ENCODE measurements at places on chromosomes 1 and 21.

DNA sequence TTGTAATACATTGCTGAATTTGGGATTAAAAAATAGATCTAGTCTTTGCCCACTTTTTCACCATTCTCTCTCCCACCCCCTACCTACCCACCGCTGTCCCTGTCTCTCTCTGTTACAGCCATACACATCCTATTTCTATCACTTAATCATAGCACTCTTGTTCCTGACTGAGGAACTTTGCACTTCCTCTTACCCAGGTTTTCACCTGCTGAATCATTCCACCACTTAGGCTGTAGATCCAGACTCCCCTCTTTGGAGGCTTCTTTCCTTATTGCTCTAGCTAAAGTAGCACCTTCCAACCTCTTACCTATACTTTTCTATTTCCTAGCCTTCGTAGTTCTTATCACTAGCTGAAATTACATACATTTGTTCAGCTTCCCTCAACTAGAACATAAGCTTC, 59.6 kb downstream of the ATP6V1G3 start:
- no peak for DNase-seq

- no peak for DNase-seq
These were observed 25.2 kb upstream of the CDCA8 start for GRCh38 chr1:37667023-37667671.

GRCh38 chr1:226874579-226875425, 4.4 kb downstream of the PSEN2 start:
- no peak for DNase-seq

DNA sequence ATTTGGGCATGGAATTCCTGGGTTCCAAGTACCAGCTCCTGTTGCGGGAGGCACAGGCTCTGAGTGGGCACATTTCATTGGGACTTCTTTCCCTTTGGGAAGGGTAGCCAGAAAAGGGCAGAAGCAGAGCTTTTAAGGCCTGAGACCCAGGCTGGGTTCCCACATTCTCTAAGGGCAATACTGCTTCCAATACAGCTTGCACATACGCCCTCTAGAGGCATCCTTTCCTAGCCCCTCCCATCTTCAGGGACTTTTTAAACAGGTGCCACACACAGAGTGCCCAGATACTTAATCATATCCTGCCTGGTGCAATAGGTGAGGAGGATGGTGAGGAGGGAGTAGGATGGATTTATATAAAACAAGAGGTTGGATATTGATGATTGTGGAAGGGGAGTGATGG, 5.7 kb downstream of the GPR88 start:
- DNase-seq, result peak; percentile 16

DNA sequence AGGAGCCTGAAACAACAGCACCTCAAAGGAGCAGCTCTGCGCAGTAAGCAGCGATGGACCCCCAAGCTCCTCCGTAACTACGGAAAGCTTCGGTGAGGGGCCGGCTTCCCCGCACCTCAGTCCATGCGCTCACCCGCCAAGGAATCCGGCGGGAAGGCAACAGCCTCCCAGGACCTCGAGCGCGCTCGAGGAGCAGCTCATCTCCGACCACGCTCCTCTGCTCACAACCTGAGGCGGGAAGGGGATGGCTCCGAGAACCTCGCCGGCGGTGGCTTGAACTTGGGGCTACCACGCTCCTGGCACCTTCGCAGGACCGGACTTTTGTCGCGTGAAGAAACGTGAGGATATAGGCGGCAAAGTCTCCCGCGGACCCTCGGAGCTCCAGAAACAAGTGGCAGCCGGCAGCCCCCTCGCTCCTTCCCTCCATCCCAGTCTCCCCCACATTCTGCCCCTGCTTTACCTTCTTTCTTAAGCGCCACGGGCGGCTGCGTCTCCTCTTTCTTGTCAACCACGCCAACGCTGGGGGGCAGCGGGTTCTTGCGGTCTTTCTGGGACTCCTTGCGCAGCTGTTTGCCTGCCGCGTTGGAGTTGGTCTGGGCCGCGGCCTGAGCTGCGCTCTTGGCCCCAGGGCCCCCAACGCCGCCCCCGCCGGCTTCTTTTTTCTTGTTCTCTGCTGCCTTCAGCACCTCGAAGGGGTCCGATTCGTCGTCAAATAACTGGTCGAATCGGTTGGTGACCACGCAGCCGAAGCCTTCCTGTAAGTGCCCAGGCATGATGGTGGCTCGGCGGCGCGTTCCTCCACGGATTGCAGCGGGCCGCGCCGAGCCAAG, 459 bp downstream of the SERBP1 start:
- peak; percentile 39 for DNase-seq

- DNase-seq, result peak; percentile 63
These were observed 27.5 kb downstream of the ATP8B2 start for GRCh38 chr1:154352581-154353459.

- peak; percentile 73 for DNase-seq
These were observed 2.6 kb upstream of the CREG1 start for GRCh38 chr1:167555971-167556714.

DNA sequence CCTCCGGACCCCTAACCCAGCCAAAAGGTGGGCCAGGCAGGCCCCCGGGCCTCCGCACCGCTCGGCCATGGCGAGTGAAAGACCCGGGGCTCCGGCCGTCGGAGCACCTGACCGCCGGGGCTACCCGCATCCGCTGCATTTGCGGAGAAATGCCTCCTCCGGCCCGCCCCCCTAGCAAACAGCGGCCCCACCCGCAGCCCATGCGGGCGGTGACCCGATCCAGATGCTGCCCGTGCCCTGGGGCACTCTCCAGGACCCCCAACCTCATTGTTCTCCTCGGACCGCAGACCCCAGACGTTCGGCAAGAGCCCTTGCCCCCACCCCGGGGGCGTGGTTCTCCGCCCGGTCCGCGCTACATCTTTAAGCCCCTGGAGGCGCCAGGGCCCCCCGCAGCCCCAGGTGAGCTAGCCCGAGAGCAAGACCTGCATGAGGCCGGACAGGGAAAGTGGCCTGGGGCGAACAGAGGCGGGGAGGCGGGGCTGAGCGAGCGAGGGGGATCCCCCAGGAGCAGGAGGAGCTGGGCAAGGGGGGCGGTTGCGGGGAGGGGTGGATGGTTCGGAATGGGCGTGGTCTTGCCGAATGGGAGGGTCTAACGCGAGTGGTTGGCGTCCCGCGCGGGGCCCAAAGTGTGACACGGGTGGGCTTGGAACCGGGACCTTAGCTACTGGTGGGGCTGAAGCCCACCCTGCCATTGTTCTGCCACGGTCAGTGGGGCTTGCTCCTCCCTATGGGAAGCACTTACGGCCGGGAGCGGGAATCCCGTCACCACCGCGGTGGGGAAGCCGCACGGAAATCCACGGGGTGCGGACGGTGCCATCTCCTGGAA, 6.3 kb upstream of the CRYBG2 start:
- DNase-seq, result peak; percentile 58

DNA sequence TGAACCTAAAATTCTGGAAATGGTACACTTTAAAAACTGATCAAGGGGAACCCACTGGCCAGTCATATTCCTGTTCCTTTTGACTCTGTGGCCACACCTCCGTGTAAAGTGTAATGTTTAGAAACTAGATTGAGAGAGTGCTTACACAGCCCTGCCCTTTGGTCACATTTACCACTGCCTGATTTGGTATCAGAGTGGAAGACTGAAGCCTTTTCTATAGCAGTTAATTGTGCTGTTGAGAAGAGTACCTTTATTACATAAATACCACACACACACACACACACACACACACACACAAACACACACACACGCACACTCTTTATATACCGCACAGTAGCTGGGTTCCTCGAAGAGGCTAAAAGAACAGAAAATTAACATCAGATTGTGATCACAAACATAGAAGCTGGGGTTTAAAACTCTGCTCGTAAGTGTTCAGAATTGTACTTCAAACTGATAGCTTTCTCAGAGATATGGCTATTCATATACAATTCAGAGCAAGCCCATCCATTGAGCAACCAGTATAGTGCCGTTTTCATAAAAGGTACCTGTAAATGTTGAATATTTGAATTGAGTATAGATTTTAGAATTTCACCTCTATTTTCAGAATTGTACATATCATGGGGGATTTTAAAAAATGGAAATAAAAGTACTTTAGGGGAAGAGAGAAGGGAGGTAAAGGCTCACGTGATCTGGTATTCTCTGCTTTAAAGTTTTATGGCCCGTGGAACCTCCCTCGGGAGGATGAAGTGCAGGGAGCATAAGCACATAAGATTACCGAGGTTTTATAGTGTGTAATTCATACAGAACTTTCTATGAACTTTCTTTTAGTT, 37.5 kb downstream of the CAMTA1 start:
- DNase-seq, result no peak

DNA sequence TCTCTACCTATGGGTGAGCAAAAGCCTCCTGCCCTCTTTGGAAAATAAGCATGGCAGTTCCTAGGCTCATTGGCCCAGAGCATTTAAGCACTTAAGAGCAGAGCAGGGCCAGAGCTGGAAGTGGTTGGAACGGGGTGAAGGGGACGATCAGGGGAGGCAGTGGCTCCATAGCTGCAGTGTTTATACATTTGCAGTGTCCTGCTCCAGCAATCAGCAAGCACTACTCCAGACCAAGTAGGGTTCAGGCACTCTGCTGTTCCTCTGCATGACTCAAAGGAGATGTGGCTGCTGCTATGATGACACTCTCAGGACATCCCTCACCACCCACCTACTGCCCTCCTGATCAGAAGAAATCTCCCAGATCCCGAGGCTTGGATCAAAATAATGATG, 55.0 kb downstream of the TRABD2B start:
- DNase-seq, result no peak

GRCh38 chr1:237146241-237146640, 104.3 kb downstream of the RYR2 start:
- DNase-seq, result no peak

DNA sequence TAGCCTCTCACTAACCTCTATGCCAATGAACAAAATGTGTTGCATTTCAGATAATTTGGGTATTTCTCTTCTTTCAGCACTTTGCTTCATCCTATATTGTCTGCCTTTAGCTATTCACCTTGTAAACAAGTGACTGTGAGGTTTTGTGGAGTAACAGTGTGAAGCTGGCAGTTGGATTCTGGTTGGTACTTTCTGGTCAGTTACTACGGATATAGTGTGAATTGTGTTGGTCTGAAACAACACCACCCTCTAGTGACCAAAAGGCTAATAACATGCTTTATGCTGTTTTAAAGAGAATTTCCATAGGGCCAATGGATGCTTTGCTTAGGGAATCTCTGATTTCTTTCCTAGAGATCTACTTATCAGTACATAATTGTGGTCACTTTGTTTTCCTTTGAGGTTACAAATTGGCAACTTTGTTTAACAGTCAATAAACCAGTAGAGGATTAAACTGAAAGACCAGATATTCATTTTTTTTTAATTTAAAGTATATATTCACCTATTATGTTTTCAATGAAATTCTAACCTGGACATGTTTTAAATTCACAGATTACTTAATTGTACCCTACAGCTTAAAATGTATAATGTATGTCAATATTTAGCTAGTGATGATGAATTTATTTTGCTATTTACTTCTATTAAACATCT, 2.5 kb upstream of the PTGER3 start:
- DNase-seq, result no peak

- DNase-seq, result no peak
These were observed 21.1 kb downstream of the RTCA start for GRCh38 chr1:100287162-100287561.

GRCh38 chr1:201074018-201074417, 38.2 kb downstream of the CACNA1S start:
- no peak for DNase-seq

- no peak for DNase-seq
These were observed 44.6 kb upstream of the DNASE2B start for GRCh38 chr1:84353695-84354094.

- no peak for DNase-seq
These were observed 12.7 kb upstream of the PCP4 start for GRCh38 chr21:39854572-39854971.

DNA sequence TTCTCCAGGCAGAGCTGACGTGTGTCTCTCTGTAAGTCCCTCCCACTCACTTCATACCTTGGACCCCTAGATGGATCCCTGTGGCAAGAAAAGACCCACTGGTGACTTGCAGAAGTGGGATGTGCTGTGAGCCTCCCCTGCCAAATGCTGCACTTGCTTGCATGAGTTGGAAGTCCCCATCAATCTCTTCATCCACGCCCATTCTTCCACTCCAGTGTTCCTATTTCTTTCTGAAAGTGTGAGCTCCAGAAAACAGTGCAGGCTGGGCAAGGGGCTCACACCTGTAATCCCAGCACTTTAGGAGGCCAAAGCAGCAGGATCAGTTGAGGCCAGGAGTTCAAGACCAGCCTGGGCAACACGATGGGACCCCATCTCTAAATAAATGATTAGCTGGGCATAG, 254.1 kb upstream of the IRF2BP2 start:
- DNase-seq, result no peak

DNA sequence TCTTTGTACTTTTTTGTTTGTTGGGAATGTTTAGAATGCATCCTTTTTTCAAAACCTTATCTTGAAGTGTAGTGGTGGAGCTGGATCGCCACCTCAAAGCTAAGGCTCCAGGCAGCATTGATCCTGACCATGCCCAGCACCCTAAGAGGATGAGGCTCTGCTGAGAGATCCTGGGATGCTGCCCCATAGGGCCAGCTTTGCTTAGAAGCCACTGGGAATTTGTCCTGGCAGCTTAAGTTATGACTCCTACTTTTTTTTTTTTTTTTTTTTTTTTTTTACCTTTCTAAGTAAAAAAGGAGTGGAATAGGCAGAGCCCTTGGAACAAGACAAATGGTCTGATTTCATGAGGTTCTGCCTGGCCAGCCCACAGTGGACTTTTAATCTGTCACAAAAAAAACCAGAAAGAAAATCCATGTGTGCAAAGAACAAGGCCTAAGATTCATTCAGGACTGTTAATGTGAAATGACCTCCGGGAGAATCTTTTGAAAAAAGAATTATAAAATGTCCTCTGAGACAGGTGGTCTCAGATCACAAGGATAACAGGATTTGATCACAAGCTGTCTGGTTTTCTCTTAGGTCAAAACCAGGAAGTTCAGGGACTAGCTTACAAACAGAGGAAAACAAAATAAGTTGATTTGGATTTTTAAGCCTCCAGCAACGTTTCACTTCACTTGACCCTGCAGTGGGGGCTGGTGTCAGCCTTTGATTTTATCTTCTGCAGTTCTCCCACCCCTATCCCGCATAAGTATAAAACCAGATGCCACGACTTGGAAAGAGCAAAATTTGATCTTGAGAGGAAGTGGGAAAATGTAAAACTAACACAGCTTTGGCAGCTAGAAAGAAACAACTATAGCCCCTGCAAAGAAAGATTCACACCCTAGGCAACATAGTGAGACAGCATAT, 25.9 kb upstream of the RAP1A start:
- DNase-seq, result no peak

- DNase-seq, result no peak
These were observed 1.5 kb downstream of the MED8 start for GRCh38 chr1:43387976-43388599.

Data from activated naive CD8-positive, alpha-beta T cell treated with anti-CD3 and anti-CD28 coated beads, Interleukin-2, amount 50 U/mL, for 24 hours (primary cell).